GM04503 (cell line): ENCODE measurements at places on chromosomes 12 and 14.

- DNase-seq, result no peak
These were observed 31.0 kb downstream of the FOXN4 start for GRCh38 chr12:109277899-109278762.

GRCh38 chr12:95548539-95549391, 2.5 kb downstream of the USP44 start:
- no peak for DNase-seq

DNA sequence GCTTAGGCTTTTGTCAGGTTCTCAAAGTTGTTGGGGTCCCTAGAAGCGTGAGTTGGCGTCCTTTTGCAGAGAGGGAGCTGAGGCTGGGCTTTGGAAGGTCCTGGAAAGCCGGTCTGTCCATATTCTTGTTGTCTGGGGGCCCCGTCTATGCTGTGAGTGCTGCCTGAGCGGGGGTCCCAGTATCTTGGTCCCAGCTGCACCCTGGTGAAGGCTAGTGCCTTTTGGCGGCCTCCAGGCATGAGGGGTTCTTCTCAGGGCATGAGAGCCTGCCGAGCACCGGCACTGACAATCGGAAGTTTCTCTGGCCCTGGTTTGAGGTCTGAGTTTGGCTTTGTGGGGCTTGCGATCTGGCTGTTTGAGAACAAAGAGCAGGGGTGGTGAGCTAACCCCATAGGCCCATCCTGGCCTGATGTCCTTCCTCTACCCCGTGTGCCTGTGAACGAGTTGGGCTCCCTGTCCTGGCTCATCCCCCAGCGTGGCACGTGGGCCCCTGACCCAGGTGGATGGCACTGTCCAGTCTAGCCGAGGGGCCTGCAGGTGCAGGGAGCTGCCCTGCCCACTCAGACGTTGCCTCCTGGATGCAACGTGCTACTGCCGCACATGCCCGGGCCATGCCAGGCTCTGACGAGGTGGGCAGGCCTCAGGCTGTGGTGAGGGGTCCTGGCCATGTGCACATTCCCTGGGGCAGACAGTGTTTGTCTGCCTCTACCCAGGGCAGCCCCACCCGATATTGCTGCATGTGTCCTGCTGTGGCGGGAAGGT, 3.9 kb downstream of the CEP170B start:
- DNase-seq, result no peak

- DNase-seq, result no peak
These were observed 71.7 kb downstream of the PTPRO start for GRCh38 chr12:15393995-15394394.

GRCh38 chr12:108320507-108321293, 18.4 kb downstream of the CMKLR1 start:
- no peak for DNase-seq

- DNase-seq, result no peak
These were observed 8.4 kb downstream of the DAD1 start for GRCh38 chr14:22580625-22581024.

- DNase-seq, result no peak
These were observed 160.8 kb upstream of the LMO3 start for GRCh38 chr12:16766736-16767135.

DNA sequence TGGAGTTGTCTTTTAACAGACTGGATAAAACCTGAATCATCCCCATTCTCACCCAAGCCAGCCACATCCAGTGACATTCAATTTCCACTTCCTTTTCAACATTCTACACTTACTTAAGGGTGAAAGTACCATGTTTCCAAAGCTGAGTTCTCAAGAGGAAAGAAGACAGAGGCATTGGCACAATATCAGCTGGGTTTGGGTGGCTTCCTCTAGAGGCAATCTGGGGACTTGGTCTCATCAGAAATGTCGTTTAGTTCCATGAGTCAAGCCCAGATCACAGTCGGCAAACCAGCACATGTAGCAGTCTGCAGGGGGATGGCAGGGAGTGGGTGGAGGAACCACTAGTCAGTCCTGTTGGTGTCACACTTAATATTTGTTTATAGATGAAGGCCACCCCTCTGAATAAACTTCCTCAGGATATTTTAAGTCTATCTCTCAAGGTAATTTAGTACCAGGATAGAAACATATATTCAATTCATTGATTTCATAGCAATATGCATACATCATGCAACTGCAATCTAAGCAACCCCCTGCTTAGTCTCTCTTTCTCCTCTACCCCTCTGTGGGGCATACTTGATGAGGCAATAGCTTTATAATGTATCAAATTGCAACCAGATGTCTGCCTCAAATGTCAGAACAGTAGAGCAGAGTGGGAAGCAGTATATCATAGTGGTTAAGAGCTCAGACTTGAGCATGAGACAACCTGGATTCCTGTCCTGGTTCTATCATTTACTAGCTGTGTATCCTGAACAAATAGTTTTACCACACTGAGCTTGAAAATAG, 3.0 kb downstream of the SRRM4 start:
- DNase-seq, result no peak

DNA sequence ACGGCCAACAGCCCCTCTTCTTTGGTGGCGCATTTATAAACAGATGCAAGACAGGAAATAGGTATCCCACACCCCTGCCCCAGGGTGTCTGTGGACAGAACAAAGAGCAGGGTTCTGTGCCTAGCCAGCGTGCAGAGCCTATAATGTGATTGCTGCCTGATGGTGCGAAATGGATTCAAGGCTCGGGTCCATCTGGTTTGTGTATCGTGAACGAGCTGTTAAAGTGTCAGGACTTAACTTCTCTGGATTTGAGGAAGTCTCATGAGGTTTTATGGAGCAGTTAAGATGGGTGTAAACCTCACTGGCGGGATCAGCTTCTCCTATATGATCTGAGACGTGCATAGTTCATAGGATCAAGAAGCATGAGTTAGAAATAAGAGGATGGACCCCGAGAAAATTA, 388.7 kb upstream of the TBX3 start:
- DNase-seq, result no peak
